Activated T-helper 2 cell treated with anti-CD3 and anti-CD28 coated beads, Interferon-gamma antibody, Interleukin-2, Interleukin-4, amounts not matched to agents 10 μg/mL and 5 μg/mL and 100 μg/mL, durations not matched to agents 14 hours and 24 hours and 36 hours (primary cell): ENCODE measurements at places on chromosomes 3 and 15. TPM values are rescaled to one million over a fixed set of nuclear protein-coding genes. Genes with fewer than 3 reads are reported as not detected.

The LRTM1 gene
- not detected in 2 replicates for total RNA-seq

DNA sequence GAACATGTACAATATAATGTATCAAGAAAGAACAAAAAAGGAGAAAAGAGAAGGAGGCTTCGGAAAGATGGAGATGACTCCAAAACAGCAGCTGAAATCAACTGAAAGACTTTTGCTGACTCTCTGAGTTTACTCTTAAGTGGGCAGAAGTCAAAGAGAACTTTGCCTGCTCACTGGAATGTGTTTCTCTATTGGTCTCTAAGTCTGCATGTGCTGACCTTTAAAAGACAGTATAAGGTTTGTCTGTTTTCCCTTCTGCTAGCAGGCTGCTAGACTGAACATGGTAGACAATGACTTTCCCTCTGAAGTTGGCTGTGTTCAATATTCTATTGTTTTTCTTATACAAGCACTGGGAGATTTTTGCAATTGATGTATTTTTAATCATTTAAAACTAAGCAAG lies 7.2 kb upstream of the MAP4 start:
- no peaks in the 10 kb centered on the region for H3K27me3 ChIP-seq
- peaks cover 6% of the 10 kb centered on the region for H3K36me3 ChIP-seq
- no peak overlapping the region for H3K27ac ChIP-seq

The SLC28A1 gene
- total RNA-seq = not detected in 2 replicates

DNA sequence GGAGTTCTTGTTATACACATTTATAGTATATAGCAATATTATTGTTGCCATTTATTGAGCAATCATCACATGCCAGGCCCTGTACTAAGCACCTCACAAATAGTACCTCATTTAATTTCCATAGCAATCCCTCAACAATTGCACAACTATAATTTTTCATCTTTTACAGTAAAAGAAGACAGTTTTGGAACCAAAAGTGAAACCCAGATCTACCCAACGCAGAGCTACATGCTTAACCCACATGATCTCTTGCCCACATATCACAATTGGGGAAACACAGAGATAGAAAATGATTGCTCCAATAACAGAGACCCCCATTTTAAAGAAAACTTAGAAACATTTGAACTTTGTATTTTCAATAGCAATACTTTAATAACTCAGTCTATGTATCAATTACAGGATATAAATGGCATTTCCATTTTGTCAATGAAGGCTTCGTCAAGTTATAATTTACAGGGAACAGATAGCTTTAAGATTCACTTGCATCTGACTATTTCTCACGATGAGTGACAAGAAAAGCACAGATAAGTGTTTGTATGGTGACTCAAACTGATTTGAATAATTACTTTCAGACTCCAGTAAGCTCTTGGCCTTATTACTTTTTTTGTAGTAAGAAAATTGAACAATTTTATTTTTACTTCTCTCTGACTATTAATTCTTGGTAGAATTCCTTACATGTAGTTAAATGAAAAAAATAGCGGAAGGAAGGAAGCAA lies 38.7 kb upstream of the CCDC50 start:
- no peak overlapping the region for H3K4me3 ChIP-seq
- DNase-seq = no peak
- H3K27ac ChIP-seq = no peak overlapping the region
- H3K36me3 ChIP-seq = no peaks in the 10 kb centered on the region

DNA sequence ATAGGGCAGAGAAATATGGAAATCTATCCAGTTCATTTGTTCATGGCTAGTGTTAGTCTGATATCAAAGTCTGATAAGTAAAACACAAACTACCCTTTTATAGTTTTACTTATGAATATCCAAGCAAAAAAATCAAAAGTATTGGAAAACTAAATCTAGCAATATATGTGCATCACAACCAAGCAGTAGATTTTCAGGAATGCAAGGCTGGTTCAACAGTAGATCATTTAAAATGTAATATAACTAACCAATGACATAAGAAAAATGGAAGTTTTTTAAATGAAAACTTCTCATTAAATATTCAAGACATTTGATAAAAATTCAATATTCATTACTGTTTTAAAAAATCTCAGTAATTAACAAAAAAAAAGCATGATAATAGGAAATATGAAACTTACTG lies 12.8 kb upstream of the AQP9 start:
- H3K4me1 ChIP-seq = no peaks in the 10 kb centered on the region
- peaks cover 14% of the 10 kb centered on the region for H3K27me3 ChIP-seq
- DNase-seq = no peak
- H3K27ac ChIP-seq = no peak overlapping the region
- H3K36me3 ChIP-seq = no peaks in the 10 kb centered on the region
- no peak overlapping the region for H3K4me3 ChIP-seq
